Activated T-helper 1 cell treated with anti-CD3 and anti-CD28 coated beads, Interleukin-12 subunit alpha, Interleukin-12 subunit beta, Interleukin-2, Interleukin-4 antibody, amounts not matched to agents 30 ng/mL and 10 ng/mL and 1 ng/mL, durations not matched to agents 14 hours and 24 hours and 36 hours (primary cell): ENCODE measurements at places on chromosomes 11 and 22. TPM values are rescaled to one million over a fixed set of nuclear protein-coding genes. Genes with fewer than 3 reads are reported as not detected.

MB gene
- 5.3 and 5.7 TPM in 2 replicates for total RNA-seq

MRGPRD gene
- total RNA-seq: not detected in 2 replicates

TEX54 gene
- 1.2 and 1.3 TPM in 2 replicates for total RNA-seq

RSF1 gene
- 47.0 and 49.2 TPM in 2 replicates for total RNA-seq

GRCh38 chr11:8031248-8032115 lies 44.3 kb downstream of the EIF3F start:
- no peak for DNase-seq

GRCh38 chr11:30917859-30918478 lies 331.8 kb upstream of the MPPED2 start:
- no peak for DNase-seq
